Brain (organoid and tissue), 16 donors: ENCODE measurements at places on chromosomes 3 and 15. TPM values are rescaled to one million over a fixed set of nuclear protein-coding genes. Genes with fewer than 3 reads are reported as not detected.
A peak's percentile ranks its signal among the peaks of the same experiment; 100 is the strongest.

The CEMIP gene
- polyA plus RNA-seq, result 4.5 TPM

- DNase-seq, result no peak
Measured at GRCh38 chr3:160671231-160671630, 5.7 kb upstream of the ARL14 start.

DNA sequence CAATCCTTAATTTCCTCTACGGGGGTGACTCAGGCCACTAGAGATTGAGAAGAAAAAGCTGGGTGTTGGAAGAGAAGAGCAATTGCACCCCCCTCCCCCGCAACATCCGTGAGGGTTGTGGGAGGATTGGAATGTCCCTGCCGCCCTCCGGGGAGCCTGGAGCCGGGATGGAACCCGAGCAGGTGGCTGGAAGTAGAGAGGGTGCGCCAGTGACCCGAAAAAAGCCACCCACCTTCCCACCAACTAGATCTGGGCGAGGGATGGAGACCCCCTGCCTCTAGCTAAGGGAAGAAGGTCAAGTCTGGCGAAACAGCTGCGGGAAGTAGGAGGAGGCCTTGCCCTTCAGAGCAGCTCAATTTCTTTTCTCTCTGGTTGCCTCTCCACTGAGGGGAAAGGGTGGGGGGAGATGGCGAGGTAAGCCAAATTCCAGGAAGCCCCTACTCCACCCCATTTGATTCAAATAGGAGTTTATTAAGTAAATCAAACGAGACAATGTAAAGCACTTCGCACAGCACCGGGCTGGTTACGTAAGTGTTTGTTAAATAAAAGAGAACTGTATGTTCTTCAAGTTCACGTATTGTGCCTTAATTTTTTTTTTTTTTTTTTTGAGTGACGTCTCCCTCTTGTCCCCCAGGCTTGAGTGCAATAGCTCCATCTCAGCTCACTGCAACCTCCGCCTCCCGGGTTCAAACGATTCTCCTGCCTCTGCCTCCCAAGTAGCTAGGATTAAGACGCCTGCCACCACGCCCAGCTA is 1.1 kb upstream of the WWTR1 start:
- no peak for DNase-seq

- DNase-seq, result no peak
Measured at GRCh38 chr15:68989541-68990230, 24.8 kb upstream of the NOX5 start.

GRCh38 chr3:12194209-12194608 is 35.5 kb upstream of the TIMP4 start:
- DNase-seq, result no peak

DNA sequence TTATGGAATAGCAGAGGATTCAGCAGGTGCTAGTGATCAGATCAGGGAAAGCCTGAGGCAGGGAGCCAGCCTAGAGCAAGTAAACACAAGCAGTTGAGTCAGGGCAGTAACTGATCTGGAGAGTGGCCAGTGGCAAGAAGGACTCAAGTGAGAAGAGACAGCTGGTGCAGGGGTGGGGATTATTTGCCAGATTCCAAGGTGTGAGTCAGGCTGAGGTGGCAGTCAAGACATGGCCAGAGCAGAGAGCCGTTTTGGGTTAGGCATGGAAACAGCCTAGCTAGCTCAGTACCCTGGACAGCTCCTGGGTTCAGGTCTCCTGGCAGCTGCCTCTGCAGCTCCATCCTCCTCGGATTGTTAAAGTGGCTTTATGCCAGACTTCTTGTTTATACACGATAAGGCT is 281.9 kb upstream of the ONECUT1 start:
- DNase-seq, result peak; percentile 67
